ENCODE measurements at places on chromosomes 11 and 22.

DNA sequence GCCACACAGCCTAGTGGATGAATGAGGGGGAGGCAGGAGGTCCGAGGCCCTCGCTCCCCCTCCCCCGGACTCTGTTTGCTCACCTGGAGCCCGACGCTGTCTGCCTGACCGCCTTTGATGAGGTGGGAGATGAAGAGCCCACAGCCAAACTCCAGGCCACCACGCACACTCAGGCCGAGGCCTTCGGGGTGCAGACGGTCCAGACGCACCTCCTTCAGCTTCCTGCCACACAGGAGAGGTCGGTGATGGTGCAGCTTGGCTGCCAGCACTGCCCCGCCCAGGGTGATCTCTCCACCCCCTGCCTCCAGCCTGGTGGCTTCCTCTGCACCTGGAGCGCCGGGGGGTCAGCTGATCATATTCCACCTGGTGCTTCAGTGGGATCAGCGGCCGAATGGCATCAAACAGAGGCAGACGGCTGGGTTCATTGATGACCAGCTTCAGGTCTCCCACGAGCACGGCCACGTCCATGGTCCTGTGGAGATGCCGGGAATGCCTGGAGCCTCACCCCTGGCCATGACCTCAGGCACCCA, 13.1 kb downstream of the USH1C start:
- no peak for DNase-seq

GRCh38 chr22:49396817-49397216, 430.9 kb downstream of the BRD1 start:
- no peak for DNase-seq

DNA sequence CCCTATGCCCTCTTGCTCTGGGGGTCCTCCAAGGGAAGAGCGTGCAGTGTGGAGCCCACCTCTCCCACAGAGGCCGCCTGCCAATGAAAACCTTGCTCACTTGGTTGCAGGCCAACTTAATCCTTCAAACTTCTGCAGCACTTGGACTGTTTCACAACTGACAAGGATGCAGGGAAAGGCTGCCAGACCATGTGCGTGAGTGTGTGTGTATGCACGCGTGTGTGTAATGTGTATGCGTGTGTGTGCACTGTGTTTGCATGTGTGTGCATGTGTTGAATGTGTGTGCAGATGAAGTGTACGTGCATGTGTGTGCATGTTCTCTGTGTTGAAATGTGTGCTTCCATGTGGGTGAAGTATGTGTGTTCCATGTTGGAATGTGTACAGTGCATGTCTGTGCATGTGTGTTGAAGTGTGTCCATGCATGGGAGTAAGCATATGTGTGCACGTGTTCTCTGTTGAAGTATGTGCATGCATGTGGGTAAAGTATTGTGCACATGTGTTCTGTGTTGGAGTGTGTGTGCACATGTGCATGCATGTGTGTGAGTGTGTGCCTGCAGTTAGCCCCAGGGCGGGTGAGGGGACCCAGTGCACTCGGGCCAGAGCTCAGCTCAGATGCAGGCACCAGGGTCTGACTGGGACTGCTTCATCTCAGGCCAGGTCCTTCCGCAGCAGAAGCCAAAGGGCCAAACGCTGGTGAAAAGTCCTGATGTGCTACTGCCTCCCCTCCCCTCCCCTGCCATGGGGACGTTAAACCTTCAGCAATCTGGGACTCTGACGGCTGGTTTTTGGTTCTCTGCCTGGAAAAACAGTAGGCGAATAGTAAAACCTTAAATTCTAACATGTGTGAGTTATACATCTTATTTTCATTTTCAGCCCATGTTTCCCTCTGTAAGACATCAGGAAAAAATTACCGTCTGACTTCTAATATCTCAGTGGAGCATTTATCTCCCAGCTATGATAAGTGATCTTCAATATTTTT, 72.0 kb downstream of the FLI1 start:
- no peak for DNase-seq

GRCh38 chr11:73961321-73961720, 10.5 kb downstream of the DNAJB13 start:
- no peak for DNase-seq

DNA sequence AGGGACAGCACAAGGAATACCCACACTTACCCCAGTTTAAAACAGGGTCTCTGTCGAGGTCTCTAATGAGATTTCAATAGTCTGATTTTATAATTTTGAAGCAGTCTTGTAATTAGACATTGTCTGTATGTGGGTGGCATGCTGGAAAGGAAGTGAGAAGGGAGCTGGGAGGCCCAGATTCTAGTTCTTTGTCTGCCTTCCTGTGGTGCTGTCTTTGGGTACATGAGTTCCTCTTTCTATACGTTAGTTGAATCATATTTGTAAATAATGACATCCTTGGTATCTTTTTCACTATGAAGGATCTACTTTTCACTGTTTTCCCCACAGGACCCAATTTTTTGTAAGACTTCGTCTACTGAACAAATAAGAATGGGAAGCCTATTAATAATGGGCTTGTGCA, 42.0 kb upstream of the TENM4 start:
- no peak for DNase-seq

DNA sequence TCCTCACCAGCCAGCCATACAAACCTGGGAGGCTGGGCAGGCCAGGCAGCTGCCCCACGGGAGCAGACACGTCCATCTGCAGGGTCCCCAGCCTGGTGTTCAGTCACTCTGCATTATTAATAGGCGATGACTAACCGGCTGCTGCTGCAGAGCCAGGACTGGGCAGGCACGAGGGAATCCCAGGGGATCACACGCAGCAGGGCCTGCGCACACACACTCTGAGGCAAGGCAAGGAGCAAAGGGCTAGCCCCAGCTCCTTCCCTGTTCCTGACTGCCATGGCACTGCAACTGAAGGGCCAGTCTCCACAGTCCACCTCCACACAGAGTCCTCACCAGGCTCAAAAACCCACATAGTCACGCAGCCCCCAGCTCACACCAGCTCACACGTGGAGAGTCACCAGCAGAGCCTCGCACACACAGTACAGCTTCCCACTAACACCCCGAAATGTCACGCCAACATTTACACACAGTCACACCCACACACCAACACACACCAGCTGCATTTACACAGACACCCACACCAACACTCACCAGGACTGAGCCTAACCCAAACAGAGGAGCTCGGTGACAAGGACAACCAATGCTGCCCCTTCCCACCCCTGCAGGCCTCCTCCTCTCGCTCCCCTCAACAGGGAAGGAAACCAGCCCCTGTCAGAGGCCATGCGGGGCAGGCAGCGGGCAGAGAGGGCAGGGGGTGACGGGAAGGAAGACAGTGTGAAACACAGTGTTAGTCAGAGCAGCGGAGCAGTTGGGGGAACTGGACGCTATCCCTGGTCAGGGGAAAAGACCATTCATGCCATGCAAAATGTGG, 47.3 kb downstream of the NRXN2 start:
- DNase-seq, result no peak

GRCh38 chr11:24181395-24182047, 315.3 kb upstream of the LUZP2 start:
- DNase-seq, result no peak

DNA sequence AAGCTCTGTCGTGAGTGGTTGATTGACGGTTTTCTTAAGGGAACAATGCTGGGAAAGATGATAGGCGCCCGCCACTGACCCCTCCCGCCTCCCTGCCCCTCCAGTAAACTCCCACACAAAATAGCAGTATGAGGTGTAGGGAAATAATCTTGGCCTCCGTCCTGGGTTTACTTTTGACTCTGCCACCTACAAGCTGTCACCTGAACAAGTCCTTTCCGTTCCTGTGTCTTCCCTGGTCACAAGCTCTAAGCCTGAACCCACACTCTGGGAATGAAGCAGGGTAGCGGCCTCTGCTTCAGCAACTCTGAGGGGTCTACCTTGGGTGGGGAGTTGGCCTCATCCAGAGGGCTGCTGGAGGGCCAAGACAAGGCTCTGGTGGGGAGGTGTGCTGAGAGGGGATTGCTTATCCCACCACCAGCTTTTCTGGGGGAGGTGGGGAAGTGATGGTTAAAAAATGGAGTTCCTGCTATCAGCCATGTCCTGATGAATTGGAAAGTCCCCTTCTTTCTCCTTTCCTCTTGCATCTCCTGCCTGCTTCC, 87.8 kb downstream of the CEP164 start:
- no peak for DNase-seq

DNA sequence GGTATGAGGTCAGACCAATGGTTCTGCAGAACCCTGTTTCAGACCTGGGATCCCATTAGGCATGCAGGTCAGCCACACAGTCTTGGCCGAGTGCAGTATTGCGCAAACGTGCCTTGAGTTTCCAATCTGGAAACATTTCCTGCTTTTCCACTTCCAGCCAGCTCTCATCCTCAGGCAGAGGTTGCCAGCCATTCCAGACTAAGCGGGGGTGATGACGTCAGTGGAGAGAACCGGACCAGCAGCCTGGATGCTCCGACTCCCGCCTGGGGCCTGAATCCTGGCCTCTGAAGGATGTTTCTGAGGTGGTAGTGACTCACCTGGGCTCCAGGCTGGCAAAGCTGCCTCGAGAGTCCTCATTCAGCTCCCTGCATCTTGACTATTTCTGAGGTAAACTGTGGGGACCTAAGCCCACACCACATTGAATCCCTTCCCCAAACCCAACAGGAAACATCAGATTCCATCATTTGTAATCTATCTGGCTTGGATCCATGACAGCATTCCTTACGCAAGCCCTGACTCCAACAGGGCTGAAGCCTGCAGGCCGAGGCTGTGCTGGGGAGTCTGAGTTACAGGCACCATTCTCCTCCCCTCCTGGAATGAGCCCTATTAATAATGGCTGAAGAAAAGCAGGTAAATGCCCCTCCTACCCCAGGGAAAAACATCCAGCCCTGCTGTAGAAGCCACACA, 83.0 kb downstream of the ABTB2 start:
- no peak for DNase-seq

GRCh38 chr11:33855500-33855899, 36.4 kb downstream of the LMO2 start:
- DNase-seq, result no peak

GRCh38 chr11:2775626-2776350, 76.0 kb upstream of the KCNQ1OT1 start:
- no peak for DNase-seq

DNA sequence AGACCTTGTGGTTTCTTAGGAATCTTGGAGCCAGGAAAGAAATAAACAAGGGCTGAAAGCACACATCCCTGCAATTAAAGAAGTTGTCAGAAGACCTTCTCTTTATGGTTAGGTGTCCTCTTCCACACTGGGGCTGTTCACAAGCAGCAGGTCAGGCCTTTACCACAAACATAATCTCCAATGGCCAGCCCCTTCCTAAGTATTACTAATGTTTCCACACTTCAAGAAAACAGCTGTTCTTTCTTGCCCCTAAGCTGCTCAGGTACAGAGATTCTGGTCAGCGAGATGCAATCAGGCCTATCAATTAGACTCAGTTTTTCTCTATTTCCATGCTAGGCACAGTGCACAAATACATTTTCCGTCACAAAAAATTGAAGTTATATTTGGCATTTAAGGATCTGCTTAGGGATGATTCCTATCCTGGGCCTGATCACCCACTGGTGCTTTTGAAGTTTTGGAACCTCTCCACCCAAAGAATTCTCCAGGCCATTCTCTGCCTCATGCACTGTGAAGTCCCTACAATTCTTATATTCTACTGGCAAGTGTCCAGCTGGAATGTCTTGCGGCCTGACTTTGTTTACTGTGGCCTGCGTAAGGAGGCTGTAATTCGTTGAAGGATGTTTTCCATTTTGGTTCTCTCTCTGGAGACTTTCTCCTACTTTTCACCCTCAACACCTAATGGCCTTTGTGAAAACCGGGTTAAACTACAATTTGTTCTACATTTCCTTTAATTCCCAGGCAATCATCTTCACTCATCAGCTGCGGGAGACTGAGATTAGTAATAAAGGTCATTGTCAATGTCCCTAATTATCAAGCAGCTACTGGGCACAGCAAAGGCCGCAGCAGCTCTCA, 5.1 kb downstream of the PRAME start:
- DNase-seq, result no peak

GRCh38 chr11:43685440-43685839, 4.9 kb downstream of the HSD17B12 start:
- DNase-seq, result no peak

DNA sequence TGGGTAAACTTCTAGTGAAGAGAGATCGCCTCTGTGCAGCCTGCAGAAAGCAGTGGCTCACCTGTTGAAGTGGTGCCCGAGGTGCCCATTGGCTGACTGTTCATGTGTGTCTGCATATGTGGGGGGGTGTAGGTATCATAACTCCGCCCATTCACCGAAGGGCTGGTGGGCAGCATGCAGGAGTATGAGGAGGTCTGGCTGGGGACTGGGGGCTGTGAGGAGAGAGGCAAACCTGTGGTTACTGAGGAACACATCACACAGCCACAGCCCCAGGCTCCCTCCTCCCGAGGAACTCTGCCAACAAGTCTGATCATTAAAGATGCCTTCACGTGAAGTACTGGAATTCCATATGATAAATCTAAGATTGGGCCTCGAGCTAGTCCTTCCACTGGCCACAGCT, 20.5 kb downstream of the PAX6 start:
- no peak for DNase-seq

- no peak for DNase-seq
These were observed 127.7 kb upstream of the SESN3 start for GRCh38 chr11:95358511-95359340.

DNA sequence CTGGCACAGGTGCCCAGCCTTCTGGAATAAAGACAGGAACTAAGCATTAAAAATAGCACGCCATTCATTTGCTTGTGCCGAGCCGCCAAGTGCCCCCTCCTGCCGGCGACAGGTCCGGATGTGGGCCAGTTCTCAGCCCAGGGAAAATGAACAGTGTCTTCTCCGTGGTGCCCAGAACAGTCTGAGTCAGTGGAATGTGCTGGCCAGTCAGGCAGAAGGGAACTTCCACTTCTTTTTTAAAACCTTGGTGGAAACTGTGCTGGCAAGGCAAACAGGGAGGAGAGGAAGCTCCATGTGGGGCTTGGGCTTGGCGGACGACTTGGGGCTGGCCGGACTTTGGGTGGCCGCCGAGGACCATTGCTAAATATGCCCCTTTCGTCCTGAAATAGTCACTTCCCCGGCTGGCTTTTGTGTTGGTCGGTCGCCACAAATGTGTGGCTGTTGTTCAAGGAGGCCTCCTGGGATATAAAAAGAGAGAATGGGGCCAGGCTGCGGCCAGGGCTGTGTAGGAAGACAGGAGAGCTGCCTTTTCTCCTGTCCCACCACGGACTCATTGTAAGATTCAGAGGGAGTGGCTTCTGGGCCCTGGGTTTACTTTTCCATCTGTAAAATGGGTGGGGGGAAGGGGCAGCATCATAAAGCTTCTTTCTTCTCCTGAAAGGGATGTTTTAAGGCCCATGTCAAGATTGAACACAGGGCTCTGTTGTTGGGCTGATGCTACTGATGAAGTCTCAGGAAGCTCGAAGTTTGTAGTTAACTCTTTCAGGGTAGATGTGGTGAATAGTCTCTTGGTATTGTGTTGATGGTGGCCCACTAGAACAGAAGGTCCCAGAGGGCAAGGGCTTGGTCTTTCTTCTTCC, 101.0 kb downstream of the PTPRJ start:
- DNase-seq, result no peak

GRCh38 chr11:28625532-28625931, 517.3 kb downstream of the METTL15 start:
- no peak for DNase-seq

GRCh38 chr22:17336061-17336460, 33.2 kb upstream of the CECR2 start:
- DNase-seq, result no peak
